ENCODE measurements at places on chromosomes 2 and 18. TPM values are rescaled to one million over a fixed set of nuclear protein-coding genes. Genes with fewer than 3 reads are reported as not detected.

Gene PDE11A
- not detected for total RNA-seq

Gene VSNL1
- total RNA-seq, result not detected

Gene LINC00305
- not detected for total RNA-seq

Gene TMEM247
- total RNA-seq, result not detected

Gene POTEF
- total RNA-seq, result not detected

Gene AMER3
- total RNA-seq, result not detected

Gene MBOAT2
- 5.1 TPM for total RNA-seq

Gene MAP4K4
- 77.5 TPM for total RNA-seq

Gene TPO
- 0.73 TPM for total RNA-seq

Gene EIF2B4
- total RNA-seq, result 36.9 TPM

Gene TEX44
- not detected for total RNA-seq

Gene TMEM178A
- total RNA-seq, result 0.43 TPM

Gene NYAP2
- not detected for total RNA-seq

Gene OXER1
- total RNA-seq, result not detected

Gene HOXD10
- not detected for total RNA-seq

Gene PLEKHH2
- total RNA-seq, result 0.48 TPM

DNA sequence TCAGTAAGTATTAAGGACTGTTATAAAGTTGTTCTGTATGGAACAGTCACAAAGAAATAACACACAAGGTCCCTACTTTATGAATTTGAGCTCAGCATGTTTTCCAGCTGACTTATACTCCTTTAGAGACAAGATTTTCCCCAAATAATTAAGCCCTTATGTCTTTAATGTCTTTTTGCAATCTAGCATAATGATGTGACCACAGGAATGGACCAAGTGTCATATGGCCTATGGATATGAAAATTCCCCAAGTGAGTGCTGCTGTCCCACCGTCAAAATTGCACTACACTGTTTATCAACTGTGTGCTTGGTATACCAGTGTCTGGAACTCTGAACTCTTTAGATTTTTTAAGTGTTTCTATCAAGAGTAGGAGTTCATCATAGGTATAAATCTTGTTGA, 369.6 kb downstream of the PID1 start:
- H3K36me3 ChIP-seq, result no peaks in the 10 kb centered on the region
- no peak overlapping the region for H3K4me3 ChIP-seq
- no peak for DNase-seq
- no peaks in the 10 kb centered on the region for H3K4me1 ChIP-seq

- peaks cover 11% of the 10 kb centered on the region for H3K27me3 ChIP-seq
- DNase-seq, result no peak
- peaks cover 22% of the 10 kb centered on the region for H3K4me1 ChIP-seq
- H3K36me3 ChIP-seq, result no peaks in the 10 kb centered on the region
Observed at GRCh38 chr2:64770781-64771334, 117.1 kb upstream of the SERTAD2 start.

DNA sequence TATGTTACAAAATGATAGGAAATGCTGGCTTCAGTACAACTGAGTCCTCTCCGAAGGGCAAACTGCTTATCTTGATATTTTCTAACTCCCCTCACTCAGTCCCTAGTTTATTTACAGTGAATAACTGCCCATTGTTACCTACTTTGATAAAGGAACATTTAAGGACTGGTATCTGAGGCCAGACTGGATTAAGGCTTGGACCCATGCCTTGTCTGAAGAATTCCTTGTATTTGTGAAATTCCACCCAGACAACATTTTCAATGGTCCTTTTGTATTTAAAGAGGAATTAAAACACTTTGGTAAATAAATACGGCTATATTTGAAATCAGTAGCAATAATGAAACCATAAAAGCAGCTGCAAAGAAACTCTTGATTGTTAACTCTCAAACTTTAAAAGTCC, 58.3 kb downstream of the PELI1 start:
- no peaks in the 10 kb centered on the region for H3K4me1 ChIP-seq
- no peak overlapping the region for H3K27ac ChIP-seq
- peaks cover 8% of the 10 kb centered on the region for H3K27me3 ChIP-seq
- DNase-seq, result no peak

DNA sequence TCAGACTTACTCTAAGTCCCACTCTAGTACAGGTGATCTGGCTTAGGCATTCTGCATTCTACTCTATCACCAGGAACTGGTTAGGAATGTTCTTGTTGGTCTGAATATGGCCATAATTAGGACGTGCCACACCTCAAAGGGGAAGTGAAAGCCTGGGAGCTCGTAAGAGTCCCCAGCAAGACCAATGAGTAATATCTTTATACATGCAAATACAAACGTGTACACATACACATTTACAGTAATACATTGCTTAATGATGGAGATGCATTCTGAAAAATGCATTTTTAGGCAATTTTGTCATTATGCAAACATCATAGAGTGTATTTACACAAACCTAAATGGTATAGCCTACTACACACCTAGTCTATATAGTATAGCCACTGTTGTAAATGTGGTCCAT, 19.5 kb upstream of the ERCC3 start:
- no peaks in the 10 kb centered on the region for H3K27me3 ChIP-seq
- DNase-seq, result no peak
- H3K27ac ChIP-seq, result no peak overlapping the region
- no peak overlapping the region for H3K4me3 ChIP-seq
- no peaks in the 10 kb centered on the region for H3K4me1 ChIP-seq
- peaks cover 31% of the 10 kb centered on the region for H3K36me3 ChIP-seq

DNA sequence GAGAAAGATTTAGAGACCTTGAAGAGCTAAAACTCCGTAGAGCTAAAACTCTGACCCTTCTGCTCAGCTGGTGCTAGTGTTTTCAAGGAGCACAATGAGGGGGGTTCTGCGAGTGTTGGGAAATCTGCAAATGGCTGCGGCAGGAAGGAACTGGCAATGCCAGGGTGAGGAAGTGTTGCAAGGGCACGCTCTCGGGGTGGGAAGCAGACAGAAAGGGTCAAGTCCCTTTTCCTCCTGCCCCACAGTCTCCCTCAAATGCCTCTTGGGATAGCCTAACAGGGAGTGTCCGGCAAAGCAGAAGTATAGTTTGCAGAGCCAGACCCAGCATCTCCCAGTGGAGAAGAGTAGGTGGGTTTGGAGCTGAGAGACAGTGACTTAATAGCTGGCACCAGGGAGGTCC, 60.5 kb downstream of the NCAPH start:
- peaks cover 12% of the 10 kb centered on the region for H3K27me3 ChIP-seq
- no peak overlapping the region for H3K27ac ChIP-seq
- H3K36me3 ChIP-seq, result no peaks in the 10 kb centered on the region
- DNase-seq, result no peak
- no peaks in the 10 kb centered on the region for H3K4me1 ChIP-seq

GRCh38 chr18:77066689-77067088, 65.9 kb downstream of the MBP start:
- H3K27me3 ChIP-seq, result no peaks in the 10 kb centered on the region
- DNase-seq, result no peak
- peaks cover 78% of the 10 kb centered on the region for H3K36me3 ChIP-seq
- no peak overlapping the region for H3K4me3 ChIP-seq

- no peak overlapping the region for H3K4me3 ChIP-seq
- peaks cover 33% of the 10 kb centered on the region for H3K4me1 ChIP-seq
- no peak for DNase-seq
- H3K27me3 ChIP-seq, result peaks cover 7% of the 10 kb centered on the region
- no peak overlapping the region for H3K27ac ChIP-seq
Observed at GRCh38 chr18:35573531-35573930, 8.0 kb upstream of the GALNT1 start.

DNA sequence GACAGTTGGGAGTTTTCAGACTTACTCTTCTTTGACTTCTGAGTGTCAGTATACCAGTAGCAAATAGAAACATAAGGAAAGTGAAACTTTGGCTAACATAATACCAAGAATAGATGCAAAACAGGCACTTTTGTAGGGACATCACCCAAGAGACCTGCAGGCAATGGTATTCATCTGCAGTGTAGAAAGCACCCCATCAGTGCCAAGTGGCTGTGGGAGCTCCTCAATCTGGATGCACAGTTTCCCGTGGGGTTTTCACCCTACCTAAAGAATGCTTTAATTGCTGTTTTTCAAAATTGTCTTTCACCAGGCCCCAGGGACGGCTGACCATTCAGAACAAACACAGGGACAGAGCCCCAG, 96.6 kb upstream of the GPR45 start:
- peaks cover 10% of the 10 kb centered on the region for H3K4me1 ChIP-seq
- H3K4me3 ChIP-seq, result peak overlapping the region; percentile 68
- no peak for DNase-seq
- no peaks in the 10 kb centered on the region for H3K36me3 ChIP-seq

GRCh38 chr18:8813611-8814010, 108.3 kb downstream of the MTCL1 start:
- H3K4me3 ChIP-seq, result no peak overlapping the region
- no peaks in the 10 kb centered on the region for H3K27me3 ChIP-seq
- DNase-seq, result no peak

GRCh38 chr18:70370762-70371733, 82.2 kb downstream of the SOCS6 start:
- H3K27me3 ChIP-seq, result peaks cover 9% of the 10 kb centered on the region
- no peak overlapping the region for H3K4me3 ChIP-seq
- no peak for DNase-seq
- H3K27ac ChIP-seq, result no peak overlapping the region

DNA sequence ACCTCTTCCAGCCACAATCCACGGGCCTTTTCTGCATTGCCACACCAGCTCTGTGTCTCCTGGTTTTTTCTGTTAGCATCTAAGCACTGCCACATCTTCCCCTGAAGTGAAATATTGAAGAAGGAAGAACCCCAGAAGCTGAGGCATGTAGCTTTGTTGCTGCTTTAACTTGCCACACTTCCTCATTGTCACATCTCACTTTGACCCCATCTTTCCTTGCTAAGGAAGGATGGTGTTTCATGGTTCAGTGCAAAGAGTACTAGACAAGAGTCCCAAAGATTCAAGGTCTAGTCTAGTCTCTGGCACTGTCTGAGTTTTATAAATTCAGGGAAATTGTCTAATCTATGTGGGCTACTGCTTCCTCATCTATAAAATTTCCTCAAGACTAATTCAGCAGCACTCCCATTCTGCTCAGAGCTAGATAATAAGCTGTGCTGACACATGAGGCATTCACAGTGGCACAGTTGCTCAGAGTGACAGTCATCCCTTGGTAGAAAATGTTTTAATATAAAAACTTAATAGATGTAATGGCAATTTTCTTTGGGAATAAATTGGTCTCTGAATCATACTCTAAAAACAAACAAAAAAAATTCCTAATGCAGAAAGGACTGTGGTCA, 483.0 kb upstream of the ID2 start:
- H3K27ac ChIP-seq, result no peak overlapping the region

DNA sequence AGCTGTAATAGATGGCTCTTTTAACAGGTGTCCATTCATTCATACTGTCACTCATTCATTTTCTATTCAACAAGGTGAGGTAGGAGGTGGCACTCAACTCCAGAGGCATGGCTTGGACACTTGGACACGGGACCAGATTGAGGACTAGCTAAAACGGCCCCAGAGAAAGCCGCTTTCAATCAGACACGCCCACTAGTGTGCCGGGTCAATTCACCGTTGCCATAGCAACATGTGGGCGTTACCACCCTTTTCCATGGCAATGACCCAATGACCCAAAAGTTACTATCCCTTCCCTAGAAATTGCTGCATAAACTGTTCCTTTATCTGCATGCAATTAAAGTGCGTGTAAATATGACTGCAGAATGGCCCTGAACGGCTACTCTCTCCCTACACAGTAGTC, 49.2 kb upstream of the LGALSL start:
- no peaks in the 10 kb centered on the region for H3K36me3 ChIP-seq
- no peak overlapping the region for H3K4me3 ChIP-seq
- H3K27me3 ChIP-seq, result peaks cover 20% of the 10 kb centered on the region

GRCh38 chr2:198905881-198906612, 551.7 kb downstream of the SATB2 start:
- no peak overlapping the region for H3K4me3 ChIP-seq
- H3K27ac ChIP-seq, result no peak overlapping the region
- no peaks in the 10 kb centered on the region for H3K36me3 ChIP-seq
- no peaks in the 10 kb centered on the region for H3K4me1 ChIP-seq
- no peak for DNase-seq
- no peaks in the 10 kb centered on the region for H3K27me3 ChIP-seq

DNA sequence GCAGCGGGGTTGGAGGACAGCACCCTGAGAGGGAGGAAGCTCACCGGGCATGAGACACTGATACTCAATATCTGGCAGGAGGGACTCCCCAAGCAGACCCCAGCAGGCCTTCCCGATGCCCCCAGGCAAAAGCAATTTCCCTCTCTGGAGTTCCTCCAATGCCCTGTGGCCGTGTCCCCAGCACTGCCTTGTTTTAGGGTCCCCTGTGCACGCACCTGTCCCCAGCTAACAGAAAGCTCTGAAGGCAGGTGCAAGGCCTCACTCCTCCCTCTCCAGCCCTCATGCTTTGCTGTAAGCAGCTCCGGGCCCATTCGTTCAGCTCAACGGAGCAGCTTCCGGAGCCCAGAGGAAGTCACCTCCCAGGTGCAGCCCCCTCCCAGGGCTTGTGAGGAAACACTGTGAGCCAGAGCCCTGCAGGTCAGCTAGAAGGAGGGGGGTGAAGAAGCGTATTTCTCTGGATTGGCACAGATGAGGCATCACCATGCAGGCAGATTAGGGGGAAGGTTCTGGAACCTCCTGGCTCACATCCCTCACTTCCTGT, 50.3 kb upstream of the ID2 start:
- H3K4me1 ChIP-seq, result no peaks in the 10 kb centered on the region
- DNase-seq, result no peak
- no peak overlapping the region for H3K27ac ChIP-seq
- H3K4me3 ChIP-seq, result no peak overlapping the region
- no peaks in the 10 kb centered on the region for H3K36me3 ChIP-seq
- peaks cover 2% of the 10 kb centered on the region for H3K27me3 ChIP-seq

DNA sequence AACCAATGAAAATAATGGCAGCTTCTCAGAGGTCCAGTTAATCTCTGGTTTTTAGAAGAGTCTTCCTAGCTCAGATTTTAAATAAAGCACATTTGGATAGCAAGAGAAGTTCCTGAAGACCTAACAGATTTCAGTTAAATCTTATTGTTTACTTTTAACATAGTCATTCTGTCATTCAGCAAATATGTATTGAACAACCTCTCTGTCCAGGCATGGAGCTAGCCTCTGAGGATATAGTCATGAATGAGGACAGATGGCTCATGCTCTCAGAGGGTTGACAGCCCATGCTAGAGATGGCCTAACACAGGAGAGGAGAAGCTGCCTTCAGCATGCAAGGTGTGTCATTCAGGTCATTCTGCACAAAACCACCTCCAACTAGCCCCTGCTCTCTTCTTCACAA, 6.2 kb downstream of the CCBE1 start:
- H3K27me3 ChIP-seq, result peaks cover 41% of the 10 kb centered on the region
- H3K4me3 ChIP-seq, result no peak overlapping the region
- DNase-seq, result no peak
- no peak overlapping the region for H3K27ac ChIP-seq
